ENCODE measurements at places on chromosomes 7 and 10.

DNA sequence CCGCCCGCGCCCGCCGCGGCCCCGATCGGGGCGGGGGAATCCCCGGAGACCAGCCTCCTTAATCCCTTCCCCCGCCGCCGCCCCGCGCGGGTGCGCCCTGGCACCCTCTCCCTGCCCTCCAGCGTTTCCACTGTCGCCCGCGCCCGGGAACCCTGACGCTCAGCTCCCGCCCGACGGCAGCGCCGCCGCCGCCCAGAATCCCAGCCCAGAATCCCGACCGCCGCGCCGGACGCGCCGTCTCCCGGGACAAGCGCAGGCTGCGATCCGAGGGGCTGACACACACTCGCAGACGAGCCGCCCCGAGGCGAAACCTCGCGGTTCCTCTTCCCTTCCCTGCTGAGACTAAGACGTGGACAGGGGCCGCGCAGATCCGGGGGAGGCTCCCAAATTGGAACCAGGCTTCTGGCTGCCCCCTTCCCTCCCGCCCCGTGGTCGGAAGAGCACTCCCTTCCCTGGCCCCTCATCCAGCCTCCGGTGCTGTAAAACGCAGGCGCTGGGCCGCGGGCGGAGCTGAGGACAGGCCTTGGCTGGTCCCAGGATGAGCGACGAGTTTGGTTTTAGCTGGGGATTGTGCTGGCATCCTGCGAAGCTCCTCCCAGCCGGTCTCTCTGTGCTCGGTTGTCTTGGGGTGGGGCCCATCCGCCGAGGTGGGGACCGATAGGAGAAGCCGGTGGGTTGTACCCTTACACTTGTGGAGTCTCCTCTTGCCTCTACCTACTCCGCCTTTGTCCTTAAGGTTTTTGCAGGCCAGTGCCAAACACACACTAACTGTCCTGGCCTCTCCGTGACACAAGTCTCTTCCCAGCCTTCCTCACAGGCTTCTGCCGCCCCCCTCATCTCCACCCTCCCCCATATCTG, 1.1 kb downstream of the MARVELD1 start:
- DNase-seq: no peak

DNA sequence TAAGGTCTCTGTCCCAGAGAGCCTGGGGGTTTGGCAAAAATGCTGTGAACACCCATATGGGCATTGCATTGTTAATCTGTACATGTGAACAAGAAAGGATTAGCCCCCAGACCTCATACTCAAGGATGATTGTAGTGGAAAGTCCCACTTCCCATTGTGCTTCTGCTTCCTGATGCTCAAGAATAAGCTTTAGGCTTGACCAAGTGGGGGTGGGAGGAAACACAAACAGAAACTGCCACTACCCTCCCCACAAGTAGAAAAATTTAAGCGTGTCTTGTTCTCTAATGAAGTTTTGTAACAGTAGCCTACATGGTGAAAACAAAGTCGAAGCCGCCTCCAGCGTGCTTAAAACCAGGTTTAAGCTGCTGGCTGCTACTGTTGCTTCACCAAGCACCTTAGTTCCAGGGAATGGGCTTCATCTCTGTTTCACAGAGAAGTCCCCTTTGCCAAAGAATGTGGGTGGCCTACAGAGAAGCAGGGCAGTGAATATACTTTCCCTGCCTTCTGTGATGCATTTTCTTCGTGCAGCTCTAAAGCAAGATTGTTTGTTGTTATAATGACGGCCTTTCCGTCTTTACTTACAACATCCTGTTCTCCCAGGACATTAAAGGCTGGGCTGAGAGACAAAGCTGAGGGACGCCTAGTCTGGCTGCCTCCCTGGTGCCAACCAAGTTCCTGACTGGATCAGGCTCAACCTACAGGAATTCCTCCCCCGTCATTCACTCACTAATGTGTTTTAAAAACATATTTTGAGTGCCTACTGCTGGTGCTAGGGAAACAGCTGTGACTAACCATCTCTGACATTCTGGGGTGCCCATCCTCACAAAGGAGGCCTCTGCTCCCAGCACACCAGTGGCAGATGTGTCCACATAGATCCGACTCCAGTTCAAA, 32.1 kb upstream of the CCSER2 start:
- DNase-seq: no peak

- no peak for DNase-seq
These were observed 8.9 kb downstream of the GFRA1 start for GRCh38 chr10:116263870-116264655.

- no peak for DNase-seq
These were observed 28.3 kb upstream of the FRMD4A start for GRCh38 chr10:14358886-14359573.

DNA sequence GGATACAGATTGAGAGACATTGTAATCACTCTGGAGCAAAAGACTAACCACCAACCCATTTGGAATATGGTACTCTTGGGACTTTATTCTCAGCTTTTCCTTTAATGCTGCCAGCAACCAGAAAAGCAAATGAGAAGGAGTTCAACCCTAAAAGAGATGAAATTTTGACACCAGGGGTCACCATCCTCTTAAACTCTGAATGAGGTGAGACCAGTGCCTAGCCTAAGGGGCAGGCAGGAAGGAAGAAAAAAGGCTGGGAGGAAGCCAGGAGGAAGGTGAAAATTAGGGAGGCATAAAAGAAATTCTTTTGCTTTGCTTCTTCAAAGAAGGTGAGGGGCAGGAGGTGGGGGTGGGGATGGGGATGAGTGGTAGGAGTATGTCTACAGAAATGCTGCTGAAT, 135.8 kb downstream of the JAZF1 start:
- no peak for DNase-seq

DNA sequence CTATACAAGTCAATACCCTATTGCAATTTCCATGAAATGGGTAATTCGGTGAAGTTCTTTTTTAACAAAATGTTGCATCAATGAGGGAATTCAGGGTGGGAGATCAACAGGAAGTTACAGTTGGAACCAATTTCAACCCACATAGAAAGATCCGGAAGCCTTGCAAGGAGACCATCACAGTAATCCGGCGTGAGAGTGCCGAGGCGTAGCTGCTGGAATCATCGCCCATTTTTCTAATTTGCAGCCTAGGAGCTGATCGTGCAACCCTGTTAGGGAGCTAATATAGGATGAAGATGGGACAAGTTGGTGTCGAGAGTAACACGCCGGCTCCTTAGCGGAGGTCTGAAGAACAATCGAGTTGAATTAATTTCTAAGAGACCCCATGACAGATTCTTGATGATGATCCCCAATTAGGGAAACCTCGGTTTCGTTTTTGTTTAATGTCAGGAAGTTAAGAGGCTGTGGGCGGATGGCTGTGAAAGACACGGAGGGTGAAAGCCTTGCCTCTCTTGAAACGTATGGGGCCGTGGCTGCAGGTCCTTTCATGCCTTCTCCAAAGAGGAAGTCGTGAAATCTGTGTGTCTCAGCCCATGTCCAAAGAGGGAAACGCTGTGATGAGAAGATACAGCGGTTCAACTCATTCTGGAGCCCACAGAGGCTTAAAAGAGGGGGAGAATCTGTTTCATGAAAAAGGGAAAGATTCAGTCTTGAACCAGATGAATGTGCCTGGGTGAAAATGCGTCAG, 51.2 kb upstream of the CARD11 start:
- no peak for DNase-seq

DNA sequence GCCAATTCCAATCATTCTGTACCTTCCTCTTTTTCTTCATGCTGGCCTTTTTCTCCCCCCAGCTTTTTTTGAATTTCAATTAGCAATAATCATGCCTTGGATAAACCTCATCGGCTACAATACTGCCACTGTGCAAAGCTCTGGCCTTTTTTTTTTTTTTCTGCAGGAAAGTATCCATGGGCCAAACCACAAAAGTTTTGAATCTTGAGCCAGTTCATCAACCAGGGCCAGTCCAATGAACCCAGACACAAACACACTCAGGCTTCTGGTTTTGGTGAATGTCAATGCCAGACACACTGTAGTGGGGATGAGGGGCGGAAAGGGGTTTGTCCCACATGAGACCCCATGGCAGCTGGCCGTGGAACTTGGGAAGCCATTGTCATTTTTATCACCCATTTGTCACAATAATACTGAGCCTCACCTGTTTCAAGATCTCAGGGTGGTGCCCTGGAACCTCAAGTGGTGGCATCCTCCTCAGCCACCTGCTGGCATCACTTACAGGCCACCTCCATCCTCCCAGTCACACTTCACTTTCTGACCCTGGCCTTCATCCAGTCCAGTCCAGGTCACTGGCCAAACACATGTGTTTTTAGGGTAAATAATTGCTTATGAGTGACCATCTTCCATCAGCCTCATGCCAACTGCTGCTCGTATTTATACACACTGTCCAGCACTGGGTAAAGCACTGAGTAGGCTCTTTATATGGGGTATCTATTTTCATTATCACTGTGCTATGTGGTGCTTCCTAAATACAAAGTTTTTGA, 40.8 kb upstream of the TSPAN33 start:
- no peak for DNase-seq

GRCh38 chr10:33542752-33543505, 208.5 kb upstream of the NRP1 start:
- no peak for DNase-seq

DNA sequence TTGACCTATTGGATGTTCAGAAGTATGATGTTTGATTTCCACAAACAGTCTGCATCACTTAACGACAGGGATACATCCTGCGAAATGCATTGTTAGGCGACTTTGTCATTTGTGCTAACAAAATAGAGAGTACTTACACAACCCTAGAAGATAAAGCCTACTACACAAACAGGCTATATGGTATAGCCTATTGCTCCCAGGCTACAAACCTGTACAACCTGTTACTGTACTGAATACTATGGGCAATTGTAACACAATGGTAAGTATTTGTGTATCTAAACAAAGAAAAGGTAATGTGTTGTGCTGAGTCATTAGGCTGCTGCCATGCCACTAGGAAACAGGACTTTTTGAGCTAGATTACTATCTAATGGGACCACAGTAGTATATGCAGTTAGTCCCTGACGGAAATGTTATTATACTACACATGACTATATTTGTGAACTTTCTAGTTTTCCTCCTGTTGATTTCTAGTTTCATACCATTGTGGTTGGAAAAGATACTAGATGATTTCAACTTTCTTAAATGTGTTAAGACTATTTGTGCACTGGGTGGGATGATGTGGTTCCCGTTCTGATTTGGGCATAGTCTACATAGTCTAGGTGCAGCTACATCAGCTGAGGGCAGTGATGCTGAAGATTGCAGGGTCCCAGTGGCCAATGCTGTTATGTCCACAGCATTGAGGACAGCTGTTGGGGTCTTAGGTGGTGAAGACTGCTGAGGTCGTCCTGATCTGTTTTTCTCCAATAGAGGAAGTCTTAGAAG, 161.7 kb downstream of the HTR7 start:
- DNase-seq: no peak

GRCh38 chr10:114053946-114054345, 10.3 kb downstream of the ADRB1 start:
- DNase-seq: no peak
